ENCODE measurements at places on chromosomes 12 and 14.
A peak's percentile ranks its signal among the peaks of the same experiment; 100 is the strongest.

GRCh38 chr12:127174881-127175280 lies 1092.1 kb upstream of the TMEM132C start:
- DNase-seq: no peak

- DNase-seq: no peak
Measured at GRCh38 chr14:105702275-105702817, 176.0 kb downstream of the TMEM121 start.

- peak; percentile 52 for DNase-seq
Measured at GRCh38 chr12:98154850-98155249, 360.5 kb upstream of the TMPO start.

- no peak for DNase-seq
Measured at GRCh38 chr12:120687578-120688289, 785 bp downstream of the MLEC start.

DNA sequence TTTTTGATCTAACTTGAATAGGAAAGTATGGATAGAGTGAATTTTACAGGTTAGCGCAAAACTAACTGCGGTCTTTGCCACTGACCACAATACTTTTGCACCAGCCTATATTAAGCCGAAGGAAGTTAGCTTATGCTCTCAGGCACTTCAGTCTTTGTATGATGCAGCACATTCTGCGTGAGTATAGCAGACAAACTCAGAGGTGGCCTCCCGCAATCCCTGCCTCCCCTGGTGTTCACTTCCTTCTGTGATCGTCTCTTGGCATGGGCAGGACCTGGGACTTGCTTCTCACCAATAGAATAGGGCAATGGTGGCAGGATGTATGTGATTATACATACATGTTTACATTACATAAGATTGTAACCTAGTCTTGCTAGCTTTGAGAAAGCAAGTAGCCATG lies 10.3 kb upstream of the SLC6A13 start:
- no peak for DNase-seq

DNA sequence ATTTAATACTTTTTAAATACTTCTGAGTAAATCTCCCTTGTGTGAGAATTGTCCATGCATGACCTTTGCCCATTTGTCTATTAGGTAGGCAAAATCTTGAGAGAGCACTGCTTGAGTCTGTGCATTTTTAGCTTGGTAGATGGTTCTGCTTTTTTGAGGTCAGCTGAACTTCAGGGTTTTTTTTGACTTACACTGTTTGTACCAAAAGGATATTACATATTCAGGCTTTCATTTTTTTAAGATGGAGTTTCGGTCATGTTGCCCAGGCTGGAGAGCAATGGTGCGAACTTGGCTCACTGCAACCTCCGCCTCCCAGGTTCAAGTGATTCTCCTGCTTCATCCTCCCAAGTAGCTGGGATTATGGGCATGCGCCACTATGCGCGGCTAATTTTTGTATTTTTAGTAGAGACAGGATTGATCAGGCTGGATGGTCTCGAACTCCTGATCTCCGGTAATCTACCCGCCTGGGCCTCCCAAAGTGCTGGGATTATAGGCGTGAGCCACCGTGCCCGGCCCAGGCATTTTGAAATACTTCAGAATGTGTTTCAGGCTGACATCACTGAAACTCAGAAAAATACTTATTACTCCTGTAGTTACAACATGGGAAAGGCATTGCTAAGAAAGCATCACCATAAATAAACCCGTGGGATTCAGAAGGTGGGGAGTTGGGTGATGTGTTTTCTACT lies 11.1 kb downstream of the RASSF3 start:
- DNase-seq: no peak

- DNase-seq: peak; percentile 37
Measured at GRCh38 chr12:26122681-26123481, 2.0 kb downstream of the BHLHE41 start.

GRCh38 chr14:106039400-106039799 lies 513.0 kb downstream of the TMEM121 start:
- DNase-seq: no peak

DNA sequence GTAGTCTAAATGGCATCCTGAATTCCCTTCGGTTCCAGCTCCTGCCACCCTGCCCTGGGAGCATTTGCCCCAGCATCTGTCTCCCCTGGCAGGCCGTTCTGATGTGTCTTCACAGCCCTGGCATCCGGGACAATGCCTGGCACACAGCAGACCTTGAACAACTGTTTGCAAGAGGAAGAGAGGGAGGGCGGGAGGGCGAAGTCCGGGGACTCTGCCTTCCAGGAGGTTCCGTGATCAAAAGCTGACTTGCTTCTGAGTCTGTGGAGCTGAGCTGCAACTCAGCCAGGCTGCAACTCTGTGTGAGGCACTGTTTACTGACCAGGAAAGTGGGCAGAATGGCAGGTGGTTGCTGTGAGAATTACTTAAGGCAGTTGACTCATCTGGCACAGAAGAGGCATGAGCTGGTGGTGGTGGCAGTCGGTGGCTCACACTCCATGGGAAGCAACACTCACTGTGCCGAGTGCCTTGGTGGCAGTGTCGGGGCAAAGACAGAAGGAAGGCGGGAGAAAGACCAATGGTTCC lies 61.1 kb upstream of the DLK1 start:
- no peak for DNase-seq

DNA sequence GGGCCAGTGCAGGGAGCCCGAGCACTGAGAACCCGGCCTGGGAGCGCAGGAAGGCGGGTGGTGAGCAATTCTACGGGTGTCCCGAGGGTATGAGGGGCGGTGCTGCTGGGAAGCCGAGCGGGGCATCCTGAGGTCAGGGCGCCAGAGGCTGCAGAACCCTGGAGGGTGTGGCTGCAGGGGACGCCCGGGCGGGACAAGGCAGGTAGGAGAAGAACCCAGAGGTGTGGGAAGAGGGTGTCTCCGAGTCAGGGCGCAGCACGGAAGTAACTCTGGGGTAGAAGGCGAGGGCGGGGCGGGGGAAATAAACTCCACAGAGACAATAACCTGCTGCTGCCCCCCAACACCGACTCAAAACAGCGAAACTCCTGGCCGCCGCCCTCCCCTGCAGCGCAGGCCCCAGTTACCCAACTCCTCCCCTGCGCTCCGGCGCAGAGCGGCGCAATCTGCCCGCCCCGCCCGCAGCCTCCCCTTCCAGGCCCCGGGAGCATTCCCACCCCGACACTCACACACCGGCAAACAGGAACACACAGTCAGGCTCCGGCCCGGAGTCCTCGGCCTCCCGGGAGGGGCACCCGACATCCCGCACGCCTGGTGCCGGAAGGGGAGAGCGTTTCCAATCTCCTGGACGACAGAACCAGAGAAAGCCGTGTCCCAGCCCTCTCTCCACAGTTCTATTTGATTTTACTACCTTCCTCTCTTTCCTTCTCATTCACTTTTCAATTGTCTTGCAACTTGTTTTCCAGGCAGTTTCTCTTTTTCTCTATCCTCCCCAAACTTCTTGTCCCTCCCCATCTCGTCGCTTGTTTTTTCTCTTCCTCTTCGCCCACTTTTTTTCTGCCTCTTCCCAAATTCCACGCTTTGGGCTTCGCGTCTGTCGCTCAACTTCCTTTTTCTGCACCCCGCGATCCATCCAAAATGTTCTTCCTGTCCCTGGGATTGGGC lies 2.4 kb downstream of the HRK start:
- no peak for DNase-seq

- DNase-seq: no peak
Measured at GRCh38 chr12:88782351-88782750, 202.1 kb upstream of the KITLG start.

- DNase-seq: no peak
Measured at GRCh38 chr12:114500131-114500530, 94.2 kb upstream of the TBX5 start.

DNA sequence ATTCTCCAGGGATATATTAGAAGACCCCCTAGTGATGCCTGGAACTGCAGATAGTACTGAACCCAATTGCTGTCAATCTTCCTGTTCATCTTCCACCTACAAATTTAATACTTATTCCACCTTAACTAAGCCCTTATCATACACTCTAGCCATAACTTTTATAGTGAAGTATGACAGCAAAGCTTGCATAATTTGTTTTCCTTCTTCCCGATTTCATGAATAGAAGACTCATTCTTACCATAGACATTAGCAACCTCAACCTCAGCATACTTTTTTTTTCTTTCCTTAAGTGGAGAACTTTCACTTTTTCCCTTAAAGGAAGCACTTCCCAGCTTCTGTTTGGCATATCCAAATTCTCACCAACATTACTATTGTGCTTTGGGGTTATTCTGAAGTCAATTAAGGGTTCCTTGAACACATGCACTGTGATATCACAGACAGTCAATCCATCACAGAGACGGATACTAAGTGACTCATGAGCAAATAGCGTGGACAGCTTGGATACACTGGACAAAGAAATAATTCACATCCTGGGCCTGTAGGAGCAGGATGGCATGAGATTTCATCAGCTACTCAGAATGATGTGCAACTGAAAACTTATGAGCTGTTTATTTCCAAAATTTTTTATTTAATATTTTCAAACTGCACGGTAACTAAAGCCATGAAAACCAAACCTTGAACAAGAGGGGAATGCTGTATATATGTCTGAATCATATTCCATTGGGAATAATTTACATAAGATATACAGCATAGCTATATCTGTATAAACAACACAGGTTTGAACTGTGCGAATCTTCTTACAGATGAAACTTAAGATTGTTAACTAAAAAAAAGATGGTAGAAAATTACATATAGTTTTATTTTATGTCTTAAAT lies 63.9 kb downstream of the SYT1 start:
- DNase-seq: peak; percentile 11

DNA sequence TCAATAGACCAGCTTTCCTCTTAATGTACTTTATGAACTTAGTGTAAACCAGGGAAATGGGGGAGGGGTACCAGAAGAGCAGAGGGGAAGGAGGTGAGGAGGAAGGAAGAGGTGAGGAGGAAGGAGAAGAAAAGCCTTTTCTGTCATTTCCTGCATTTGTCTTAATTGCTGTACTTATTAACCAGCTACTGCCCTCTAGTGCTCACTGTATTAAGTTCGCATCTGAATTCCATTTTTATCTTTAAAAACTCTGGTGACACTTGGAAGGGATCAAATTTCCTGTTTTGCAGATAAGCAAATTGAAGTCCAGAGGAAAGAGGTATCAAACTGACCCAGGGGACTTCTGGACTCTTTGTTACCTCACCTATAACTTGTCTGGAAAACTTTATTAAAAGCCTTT lies 22.2 kb downstream of the MANSC1 start:
- peak; percentile 37 for DNase-seq

GRCh38 chr12:44503329-44503728 lies 372.8 kb downstream of the NELL2 start:
- DNase-seq: no peak

GRCh38 chr14:57930241-57930975 lies 64.5 kb upstream of the SLC35F4 start:
- DNase-seq: no peak

DNA sequence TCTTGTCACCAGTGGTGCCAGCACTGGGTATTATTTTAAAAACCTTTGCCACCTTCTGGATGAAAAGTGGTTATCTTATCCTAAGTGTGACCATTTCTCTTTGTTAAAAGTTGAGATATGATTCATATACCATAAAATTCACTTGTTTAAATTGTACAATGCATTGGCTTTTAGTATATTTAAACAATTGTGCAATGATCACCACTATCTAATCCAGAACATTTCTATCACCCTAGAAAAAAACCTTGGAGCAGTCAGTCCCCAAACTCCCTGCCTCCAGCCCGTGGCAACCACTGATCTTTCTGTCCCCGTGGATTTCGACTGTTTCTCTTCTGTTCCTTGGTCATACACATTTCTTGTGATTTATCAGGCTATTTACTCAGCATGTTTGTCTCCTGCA lies 28.3 kb downstream of the SH2B3 start:
- DNase-seq: no peak

DNA sequence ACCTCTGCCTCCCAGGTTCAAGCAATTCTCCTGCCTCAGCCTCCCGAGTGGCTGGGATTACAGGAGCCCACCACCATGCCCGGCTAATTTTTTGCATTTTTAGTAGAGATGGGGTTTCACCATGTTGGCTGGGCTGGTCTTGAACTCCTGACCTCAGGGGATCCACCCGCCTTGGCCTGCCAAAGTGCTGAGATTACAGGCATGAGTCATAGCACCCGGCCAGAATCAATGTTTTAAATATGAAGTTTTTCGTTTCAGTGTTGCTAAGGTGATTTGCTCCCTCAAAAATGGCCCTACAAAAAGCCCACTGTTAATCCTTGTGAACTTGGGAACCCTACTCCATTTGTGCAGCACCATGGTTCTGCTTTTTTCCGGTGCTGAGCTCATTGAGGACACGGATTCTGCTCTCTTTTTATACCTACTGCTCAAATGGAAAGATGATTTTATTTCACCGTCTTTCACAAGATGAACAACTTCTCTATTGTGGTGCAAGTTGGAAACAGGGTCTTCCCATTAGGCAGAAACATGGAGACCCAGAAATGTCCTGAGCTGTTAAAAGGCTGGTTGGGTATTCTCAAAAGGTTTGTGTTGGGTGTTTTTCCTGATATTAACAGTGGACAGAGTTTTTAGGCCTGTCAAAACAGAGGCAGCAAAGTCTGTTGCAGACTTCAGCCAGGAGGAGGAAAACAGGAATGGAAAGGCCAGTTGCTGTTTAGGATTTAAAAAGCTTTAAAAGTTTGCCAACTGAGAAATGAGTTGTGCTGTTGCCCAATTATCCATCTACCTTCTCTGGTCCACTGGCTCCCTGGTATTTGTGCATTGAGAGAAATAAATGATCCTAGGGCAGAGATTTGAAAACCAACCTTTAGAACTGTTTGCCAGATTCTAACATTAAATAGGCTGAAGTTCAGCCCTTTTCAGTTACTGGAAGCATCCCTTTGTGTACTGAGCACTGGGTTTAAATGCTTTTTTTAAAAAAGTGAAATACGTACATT lies 85.8 kb downstream of the ATP23 start:
- DNase-seq: peak; percentile 71

- no peak for DNase-seq
Measured at GRCh38 chr12:13182881-13183280, 13.6 kb upstream of the EMP1 start.

- DNase-seq: no peak
Measured at GRCh38 chr12:112112409-112113133, 4.0 kb upstream of the NAA25 start.

GRCh38 chr14:103070971-103071542 lies 13.0 kb upstream of the LBHD2 start:
- no peak for DNase-seq

DNA sequence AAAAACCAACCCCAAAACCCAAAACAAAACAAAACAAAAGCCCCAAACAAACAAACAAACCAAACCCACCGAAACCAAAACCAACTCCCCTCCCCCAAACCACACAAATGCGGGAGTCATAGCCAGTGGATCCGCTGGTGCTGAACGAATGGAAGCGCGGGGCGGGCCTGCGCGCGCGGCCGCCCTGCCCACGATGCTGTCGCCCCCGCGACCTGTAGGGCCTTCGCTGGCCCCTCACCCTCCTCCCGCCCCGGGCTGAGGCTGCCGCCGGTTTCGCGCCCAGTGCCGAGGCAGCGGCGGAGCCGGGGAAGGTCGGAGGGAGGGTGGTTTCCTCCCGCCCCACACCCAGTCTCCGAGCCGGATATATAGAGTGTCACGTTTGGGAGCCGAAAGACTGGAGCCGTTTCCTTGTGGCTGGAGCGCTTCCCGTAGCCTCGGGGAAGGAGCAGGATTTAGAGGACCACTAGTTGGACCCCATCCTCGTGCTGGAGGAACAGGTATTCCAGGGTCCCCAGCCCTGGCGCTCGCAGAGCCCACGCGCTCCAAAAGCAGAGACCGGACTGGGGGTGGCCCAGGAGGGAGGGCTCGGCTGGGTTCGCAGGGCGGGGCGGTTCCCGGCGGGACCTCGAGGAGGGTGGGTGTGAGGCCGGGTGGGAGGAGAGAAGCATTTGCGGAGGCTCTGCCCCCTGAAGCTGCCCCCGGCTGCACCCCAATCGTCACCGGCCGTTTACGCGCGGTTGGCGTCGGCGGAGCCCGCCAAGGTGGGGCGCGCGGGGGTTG lies at the start of gene FAR2:
FAR2 (plus strand) TSS at position 368 of the 780 bp plus-strand sequence. CDS start 121,172 bp downstream, outside the sequence.
- DNase-seq: peak; percentile 30
